ENCODE measurements at places on chromosomes 1 and 21. TPM values are rescaled to one million over a fixed set of nuclear protein-coding genes. Genes with fewer than 3 reads are reported as not detected.

SYPL2 gene
- total RNA-seq: not detected

ERICH3 gene
- not detected for total RNA-seq

PALMD gene
- total RNA-seq: 83.9 TPM

GOLT1A gene
- not detected for total RNA-seq

S100A7 gene
- not detected for total RNA-seq

PAQR6 gene
- 1.5 TPM for total RNA-seq

AMY1A gene
- total RNA-seq: not detected

PTPRU gene
- 19.4 TPM for total RNA-seq

KIAA0040 gene
- total RNA-seq: 18.6 TPM

GBP7 gene
- total RNA-seq: not detected

ZFP69 gene
- 2.1 TPM for total RNA-seq

LENEP gene
- total RNA-seq: not detected

CATSPER4 gene
- not detected for total RNA-seq

Data from glomerular endothelial cell (primary cell).